Choroid plexus epithelial cell (primary cell): ENCODE measurements at places on chromosomes 7 and 10.

DNA sequence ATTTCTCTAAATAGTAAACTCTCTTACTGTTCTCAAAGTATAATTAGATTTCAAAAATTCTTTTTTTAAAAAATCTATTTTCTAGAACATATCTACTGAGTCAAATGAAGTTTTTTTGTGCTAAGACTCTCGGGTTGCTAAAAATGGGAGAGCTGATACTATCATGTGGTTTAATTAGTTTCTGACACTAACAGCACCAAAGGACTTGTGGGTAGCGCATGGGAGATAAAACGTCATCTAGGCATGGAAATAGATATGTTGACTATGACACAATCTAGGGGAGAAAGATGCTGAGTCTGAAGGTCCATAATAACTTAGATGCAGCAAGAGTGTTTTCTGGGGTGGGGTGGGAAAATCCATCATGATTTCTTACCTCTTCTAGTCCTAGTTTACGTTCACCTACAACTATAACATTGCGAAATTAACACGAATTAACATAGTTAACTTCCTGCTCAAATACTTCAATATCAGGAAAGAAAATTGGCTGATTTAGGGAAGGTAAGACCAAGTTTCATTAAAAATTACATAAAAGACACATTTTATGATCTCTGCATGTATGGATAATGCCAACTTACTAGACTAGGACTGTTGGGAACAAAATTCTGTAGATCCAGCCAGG is 14.3 kb upstream of the ARMC3 start:
- no peak for DNase-seq

- DNase-seq: peak; percentile 33
Measured at GRCh38 chr10:24848195-24848594, 104.2 kb downstream of the PRTFDC1 start.

DNA sequence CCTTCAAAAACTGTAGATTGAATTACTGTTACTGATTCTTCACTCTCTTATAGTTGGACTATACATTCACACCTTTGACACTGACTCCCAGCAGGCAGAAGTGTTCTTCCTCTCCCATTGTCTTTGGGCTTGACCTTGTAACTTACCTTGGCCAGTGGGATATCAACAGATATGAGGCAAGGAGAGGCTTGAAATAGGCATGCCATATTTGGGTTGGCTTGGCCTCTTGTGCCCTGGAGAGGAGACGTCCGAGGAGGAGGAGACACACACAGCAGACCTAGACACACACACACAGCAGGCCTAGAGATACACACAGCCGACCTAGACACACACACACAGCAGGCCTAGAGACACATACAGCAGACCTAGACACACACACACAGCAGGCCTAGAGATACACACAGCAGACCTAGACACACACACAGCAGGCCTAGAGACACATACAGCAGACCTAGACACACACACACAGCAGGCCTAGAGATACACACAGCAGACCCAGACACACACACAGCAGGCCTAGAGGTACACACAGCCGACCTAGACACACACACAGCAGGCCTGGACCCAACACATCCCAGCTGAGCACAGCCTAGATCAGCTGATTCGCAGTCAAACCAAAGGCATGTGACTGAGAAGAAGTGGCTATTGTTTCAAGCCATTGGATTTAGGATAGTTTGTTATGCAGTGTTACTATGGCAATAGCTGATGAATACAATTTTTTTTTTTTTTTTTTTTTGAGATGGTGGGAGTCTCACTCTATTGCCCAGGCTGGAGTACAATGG is 12.5 kb upstream of the GNA12 start:
- DNase-seq: peak; percentile 52

GRCh38 chr7:99499371-99499720 is 735 bp downstream of the ZNF394 start:
- no peak for DNase-seq

DNA sequence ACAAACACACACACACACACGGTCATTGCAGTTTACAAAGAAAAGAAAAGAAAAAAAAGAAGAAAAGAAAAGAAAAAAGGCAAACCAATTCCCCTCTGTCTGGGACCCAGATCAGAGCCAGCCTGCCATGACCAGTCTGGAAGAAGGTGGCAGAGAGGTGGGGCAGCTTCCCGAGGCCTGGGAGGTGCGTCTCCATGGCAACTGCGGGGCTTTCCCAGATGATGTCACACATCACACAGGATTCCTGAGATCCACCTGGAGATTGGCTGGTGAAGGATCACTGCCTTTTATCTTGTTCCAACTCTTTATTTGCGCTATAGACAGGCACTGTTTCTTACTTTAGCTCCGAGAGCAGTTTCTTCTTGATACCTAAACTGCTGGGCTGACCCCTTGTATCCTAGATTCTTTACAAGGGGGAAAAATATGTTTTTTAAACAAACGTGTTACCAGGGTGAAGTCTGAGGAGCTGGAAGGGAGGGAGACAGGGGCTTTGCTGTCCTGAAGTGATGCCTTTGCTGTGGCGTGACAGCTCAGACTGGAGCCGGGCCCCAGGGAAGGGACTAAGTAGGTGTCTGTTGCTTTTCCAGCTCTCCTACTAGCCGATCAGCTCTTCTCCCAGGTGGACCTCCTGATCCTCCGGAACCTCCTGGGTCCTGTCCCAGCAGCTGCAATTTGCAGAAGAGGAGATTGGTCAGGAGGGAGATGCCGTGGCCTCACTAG is 298.5 kb downstream of the KLF6 start:
- DNase-seq: peak; percentile 43

DNA sequence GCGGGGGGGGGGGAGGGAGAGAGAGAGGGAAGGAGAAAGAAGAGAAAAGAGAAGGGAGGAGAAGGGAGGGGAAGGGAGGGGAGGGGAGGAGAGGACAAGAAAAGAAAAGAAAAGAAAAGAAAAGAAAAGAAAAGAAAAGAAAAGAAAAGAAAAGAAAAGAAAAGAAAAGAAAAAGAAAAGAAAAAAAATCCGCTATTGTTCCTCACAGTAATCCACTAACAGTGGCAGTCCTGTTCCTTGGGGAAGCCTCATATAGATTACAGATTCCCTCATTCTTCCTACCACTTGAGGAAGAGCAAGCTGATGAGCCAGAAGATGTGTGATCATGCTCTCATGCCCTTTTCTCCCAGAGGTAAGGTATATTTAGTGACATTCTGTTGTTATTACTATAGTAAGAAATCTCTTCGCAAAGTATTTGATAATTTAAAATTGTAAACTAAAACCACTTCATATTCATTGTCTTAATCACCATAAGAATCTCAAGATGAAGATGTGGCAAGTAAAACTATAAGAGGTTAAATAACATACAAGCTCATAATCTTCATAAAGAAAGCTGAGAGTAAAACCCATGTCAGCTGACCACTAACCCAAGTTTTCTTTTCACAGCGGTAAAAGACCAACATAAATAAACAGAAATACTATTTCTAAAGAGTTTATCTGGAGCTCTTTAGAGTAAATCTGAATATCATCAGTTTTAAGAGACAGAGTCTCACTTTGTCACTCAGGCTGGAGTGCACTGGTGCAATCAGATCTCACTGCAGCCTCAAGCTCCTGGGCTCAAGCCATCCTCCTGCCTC is 128.1 kb downstream of the JMJD1C start:
- peak; percentile 52 for DNase-seq

DNA sequence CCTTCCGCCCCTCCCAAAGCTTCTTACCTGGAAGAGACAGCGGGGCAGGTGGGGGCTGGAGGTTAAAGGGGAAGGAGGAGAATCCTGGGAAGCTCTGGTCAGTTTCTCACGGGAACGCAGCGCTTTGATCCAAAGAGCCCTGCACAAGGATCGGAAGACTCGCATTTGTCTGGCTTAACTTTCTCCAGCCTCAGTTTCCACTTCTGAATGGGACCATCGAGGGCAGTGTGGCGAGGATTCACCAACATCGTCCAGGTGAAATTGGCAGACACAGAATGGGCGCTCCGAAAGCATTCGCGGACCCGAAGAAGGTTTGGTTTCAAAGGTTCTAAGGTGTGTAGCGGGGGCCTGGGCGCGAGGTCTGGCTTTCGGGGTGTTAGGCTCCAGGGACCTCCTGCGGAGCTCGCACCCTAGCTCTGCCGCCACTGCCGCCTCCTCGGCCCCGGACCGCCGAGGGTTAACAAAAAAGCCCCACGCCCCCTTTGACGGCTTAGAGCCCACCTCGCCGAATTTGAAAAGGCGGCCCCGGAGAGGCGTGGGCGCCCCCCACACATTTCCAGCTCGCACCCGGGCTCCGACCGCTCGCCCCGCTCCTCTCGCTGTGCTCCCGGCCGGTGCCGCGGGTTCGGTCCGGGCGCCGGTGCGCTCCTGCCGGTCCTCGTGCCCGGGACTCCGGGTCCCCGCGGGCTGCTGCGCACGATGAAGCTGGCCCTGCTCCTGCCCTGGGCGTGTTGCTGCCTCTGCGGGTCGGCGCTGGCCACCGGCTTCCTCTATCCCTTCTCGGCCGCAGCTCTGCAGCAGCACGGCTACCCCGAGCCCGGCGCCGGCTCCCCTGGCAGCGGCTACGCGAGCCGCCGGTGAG is at the start of gene COL26A1:
TSS of gene COL26A1 (plus strand) at position 542 of the 862 bp plus-strand sequence. CDS start at position 700, 158 bp downstream.
- peak; percentile 17 for DNase-seq

DNA sequence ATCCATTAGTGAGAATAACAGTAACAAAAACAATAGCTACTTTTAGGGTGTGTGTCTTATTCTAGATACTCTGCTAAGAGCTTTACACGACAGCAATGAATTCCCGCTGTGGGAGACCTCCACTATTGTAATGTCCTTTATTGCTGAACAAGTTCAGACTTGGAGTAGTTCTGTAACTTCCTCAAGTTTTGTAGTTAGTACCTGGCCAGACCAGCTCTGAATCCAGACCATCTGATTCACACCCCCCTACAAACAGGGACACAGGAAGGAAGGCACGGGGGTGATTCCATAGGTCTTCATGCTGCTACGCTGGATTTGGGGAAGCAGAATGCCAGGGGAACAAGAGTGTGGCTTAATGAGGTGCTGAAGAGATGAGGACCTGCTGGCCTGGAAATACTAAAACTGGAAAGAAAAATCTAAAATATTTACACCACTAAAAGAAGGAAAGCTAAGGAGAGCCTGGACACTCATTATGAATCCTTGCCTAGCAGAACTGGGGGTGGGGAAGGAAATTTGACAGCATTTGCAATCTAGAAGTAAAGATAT is 194.6 kb upstream of the TMEM72 start:
- DNase-seq: no peak

GRCh38 chr7:83837683-83838082 is 188.7 kb upstream of the SEMA3E start:
- DNase-seq: no peak

GRCh38 chr7:141567432-141567831 is 16.2 kb downstream of the AGK start:
- no peak for DNase-seq

- DNase-seq: peak; percentile 45
Measured at GRCh38 chr7:78530351-78530750, 731.8 kb downstream of the PHTF2 start.

GRCh38 chr7:132934017-132934416 is 147.9 kb downstream of the CHCHD3 start:
- DNase-seq: no peak

DNA sequence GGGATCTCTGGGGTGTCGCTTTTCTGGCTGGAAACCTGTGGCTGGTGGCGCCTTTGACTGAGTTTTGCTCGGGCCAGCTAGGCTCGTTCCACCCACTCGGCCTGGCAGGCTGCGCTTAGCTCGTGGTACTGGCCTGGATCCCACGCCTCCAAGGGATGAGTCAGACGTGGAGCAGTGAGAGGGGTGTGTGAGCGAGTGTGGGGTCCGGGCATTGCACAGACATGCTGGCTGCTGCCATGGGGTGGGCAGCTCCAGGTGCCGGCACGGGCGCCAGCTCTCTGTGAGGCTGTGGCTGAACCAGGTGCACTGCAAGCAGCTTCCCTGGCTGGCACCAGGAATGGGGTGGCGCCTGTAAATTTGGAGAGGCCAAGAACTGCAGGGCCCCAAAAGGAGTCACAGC is 63.1 kb upstream of the CACNA2D1 start:
- peak; percentile 63 for DNase-seq

DNA sequence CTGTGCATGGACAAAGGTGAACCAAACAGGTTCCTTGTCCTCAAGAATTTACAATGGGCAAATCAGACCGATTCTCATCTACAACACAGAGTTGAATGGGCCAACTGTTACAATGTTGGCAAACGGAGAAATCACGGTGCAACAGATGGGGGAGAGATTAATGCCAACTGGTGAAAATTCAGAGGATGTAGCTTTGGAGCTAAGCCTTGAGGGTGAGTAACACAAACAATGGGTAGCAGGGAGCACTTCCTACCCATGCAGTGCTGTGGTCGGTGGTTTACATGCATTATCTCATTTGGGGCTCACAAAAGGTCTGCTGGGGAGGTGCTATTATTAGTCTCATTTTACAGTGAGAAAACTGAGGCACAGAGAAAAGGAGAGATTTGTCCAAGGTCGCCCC is 902 bp upstream of the NFE2L3 start:
- no peak for DNase-seq

GRCh38 chr7:21947946-21948345 is 2.2 kb upstream of the CDCA7L start:
- DNase-seq: no peak

DNA sequence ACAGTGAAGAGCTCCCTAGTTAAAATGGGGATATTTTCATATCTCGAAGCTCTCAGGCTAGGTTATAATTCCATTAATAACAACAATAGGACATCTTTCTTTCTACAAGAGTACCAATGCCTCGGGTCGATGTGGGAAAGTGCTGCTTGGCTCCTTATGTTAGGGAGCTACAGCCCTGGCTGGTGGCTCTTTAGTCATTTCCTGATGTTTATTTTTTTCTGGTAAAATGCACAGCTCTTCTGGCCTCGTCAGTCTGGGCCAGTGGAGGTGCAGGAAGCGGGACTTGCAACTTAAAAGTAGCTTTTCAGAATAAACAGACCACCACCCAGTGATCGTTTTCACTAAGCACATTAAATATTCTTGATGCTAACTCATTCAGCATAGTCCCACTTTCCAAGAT is 58.3 kb downstream of the MKX start:
- DNase-seq: no peak

GRCh38 chr7:141979568-141979967 is 6.0 kb upstream of the TAS2R38 start:
- DNase-seq: no peak

DNA sequence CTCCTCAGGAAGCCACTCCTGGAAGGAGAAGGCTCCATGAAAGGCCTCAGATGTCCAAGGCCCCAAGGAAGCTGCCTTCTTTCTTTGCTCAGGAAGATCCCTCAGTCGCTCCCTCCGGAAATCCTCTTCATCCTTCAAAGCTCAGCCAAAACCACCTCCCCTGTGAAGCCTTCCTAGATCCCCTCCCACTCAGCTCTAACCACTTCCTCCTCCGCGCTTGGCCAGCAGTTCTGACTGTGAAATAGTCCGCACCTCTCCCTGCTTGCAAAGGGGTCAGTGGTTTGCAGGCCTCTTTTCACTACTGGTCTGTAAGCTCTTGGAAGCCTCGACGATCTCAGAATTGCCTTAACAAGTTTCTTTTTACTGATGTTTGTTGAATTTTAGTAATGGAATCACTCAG is 23.9 kb downstream of the PYROXD2 start:
- no peak for DNase-seq

DNA sequence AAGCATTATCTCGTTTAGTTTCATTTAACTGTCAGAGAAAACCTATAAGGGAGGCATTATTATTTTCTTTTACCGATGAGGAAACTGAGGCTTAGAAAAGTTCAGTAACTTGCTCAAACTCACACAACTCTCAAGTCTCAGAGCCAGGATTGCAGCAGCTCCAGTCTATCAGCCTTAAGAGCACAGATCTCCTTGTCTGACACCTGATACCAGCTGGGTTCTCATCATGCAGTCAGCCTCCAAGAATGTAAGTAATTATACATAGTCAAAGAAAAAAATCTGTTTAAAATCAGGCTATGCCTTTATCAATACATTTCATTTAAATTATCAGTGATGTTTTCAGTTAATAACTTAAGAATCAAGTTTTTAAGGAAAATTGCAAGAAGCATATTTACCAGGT is 236.6 kb upstream of the TCF7L2 start:
- peak; percentile 70 for DNase-seq
